ENCODE measurements at places on chromosomes 16 and 17. TPM values are rescaled to one million over a fixed set of nuclear protein-coding genes. Genes with fewer than 3 reads are reported as not detected.

- DNase-seq: no peak
These were observed 128.8 kb downstream of the CYB561 start for GRCh38 chr17:63317166-63317840.

DNA sequence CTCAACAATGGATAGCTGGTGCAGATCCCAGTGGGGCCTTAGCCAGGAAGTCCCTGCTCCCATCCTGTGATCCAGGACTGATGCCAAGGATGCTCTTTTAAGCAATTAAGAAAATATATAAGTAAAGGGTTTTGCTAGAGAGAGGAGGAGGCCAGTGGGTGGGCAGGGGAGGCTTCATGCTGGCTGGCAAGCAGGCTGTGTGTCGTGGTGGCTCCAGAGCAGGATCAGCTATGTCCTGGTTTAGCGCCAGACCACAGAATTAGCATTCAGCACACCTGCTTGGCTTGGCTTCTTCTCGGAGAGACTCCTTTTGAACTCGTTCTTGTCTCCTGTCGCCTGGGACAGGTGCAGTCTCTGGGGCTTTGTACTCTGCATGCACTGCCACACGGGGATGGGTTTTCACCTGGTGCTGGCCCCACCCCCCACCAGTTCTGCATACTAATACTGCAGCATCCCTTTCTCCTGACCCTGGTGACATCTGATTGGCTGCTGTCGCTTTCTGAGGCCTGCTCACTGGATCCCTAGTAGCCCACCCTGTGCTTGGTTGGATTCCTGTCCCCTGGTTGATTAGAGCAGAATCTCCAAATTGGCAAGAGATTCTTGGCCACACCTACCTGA, 66.1 kb downstream of the PLD6 start:
- DNase-seq: no peak

The NOG gene
- polyA plus RNA-seq: not detected

The ETV4 gene
- polyA plus RNA-seq: not detected

DNA sequence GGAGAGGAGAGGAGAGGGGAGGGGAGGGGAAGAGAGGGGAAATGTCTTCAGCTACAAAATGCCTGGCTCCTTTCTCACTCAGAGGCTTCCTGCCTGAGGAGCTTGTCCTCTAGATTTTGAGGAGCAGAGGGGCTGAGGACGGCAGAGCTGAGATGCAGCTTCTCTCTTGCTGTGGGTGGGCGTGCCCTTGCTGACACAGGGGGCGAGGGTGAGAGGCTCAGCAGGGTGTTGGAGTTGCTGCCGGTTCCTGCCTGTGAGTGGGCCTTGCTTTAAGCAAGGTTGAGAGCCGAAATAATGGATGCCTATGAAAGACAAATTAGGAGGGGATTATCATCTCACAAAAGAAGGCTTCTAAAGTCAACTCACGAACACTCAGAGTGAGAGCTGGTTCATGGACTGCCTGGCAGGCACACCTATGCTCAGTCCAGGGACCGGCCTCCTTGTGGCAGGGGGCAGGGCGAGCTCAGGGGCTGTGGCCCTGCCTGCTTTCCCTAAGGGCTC, 215.6 kb downstream of the MSI2 start:
- no peak for DNase-seq

DNA sequence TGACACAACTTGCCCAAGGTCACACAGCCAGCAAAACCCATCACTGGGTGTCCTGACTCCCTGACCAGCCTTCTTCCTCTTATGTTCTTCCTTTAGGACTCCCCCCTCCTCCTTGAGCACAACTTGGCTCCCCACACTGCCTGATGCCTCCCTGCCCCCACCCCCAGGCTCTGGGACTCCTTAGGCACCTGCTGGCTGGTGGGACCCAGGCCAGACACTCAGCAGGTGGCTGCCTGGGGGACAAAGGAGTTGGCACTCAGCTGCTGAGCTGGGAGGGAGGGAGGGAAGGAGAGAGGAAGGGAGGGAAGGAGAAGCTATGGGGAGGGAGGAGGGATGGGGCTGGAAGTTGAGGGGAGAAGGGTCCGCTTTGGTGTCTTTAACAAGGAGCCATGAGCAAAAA, 8.0 kb downstream of the SEZ6 start:
- no peak for DNase-seq

The ITPRIPL2 gene
- 7.9 TPM for polyA plus RNA-seq

The PPP1R27 gene
- 0.33 TPM for polyA plus RNA-seq

The GRB7 gene
- not detected for polyA plus RNA-seq

- DNase-seq: no peak
These were observed at the start of gene BEAN1 for GRCh38 chr16:66427036-66427860. Gene BEAN1 (plus strand): TSS chr16:66427295. CDS start chr16:66437677, 10,382 bp downstream.

The WNK4 gene
- polyA plus RNA-seq: not detected

- DNase-seq: no peak
These were observed 15.7 kb downstream of the MGAT5B start for GRCh38 chr17:76883744-76884525.

DNA sequence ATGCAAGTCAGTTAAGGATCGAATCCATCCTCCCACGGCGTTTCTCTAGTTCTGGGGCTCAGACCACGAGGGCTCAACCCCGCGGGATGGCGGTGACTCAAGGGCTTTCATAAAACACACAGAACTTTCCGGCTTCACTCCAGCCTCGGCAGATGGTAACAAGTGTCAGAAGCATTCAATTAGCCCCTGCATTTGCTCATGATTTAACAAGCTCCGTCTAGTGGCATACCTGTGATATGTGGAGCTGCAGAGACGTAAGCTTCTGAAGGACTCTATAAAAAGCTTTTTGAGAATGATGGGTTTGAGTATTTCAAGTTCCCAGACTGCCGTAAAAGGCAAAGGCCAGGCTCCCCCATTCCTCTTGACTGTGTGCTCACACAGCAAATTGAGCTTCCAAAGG, 91.3 kb upstream of the SEC14L1 start:
- no peak for DNase-seq

DNA sequence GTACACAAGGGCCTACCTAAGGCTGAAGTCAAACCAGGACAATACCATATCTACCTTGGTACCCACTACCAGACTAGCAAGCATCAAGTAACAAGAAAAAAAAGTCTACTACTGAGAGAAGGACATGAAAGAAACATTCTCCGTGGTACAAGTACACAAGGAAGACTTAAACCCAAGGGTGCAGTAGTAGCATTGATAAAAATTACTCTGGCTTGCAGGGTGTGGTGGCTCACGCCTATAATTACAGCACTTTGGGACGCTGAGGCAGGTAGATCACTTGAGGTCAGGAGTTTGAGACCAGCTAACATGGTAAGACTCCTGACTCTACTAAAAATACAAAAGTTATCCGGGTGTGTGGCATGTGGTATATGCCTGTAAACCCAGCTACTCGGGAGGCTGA, 386.5 kb upstream of the PMFBP1 start:
- no peak for DNase-seq

The USB1 gene
- 25.7 TPM for polyA plus RNA-seq

GRCh38 chr17:17624741-17625140, 33.2 kb upstream of the PEMT start:
- DNase-seq: no peak

The SERPINF2 gene
- polyA plus RNA-seq: 0.79 TPM

DNA sequence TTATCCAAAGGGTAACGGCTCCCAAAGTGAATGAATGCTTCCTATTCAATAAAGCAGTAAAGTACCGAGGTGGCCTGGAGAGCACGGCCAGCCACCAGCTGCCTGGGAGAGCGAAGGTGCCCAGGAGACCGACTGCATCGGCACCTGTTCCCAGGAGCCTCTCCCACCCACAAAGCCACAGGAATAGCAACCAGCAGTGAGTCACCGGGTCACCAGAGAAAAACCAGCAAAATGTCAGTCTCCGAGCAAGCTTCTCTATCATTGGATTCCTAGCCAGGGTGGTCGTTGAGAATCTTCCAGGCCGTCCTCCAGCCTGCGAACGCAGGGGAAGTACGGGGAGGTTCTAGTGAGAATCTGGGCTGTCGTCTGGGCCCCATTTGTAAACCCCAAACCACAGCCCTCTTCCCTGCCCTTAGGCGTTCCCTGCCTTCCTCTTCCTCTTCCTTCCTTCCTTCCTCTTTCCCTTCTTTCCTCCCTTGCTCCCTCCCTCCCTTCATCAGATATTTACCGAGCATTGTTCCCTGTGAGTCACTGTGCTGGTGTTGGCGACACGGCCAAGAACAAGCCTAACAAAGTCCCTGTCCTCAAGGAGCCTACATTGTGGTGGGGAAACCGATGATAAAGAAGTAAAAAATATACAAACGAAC, 114.6 kb downstream of the SLC39A11 start:
- peak; percentile 34 for DNase-seq

The STX1B gene
- not detected for polyA plus RNA-seq

DNA sequence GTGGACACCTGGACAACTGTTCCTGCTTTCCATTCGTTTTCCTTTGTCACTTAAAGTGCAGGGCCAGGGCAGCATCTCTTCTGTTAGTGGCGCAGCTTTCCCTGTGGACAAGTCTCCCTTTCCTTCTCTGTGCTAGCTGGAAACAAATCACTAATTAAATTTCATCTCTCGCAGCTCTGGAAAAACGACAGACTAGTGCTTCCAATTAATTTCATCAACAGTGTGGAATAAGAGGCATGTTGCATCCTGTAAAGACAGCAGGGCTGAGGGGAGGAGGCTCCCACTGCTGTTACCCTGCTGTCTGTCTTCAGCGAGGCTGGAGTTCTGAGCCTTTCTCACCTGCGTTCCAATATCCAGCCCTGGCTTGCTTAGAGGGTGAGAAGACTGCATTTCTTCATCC, 352.1 kb upstream of the HSBP1 start:
- no peak for DNase-seq

GRCh38 chr17:49738456-49739163, 25.3 kb downstream of the FAM117A start:
- no peak for DNase-seq

The CSH2 gene
- polyA plus RNA-seq: not detected

- DNase-seq: no peak
These were observed 144.0 kb upstream of the CIBAR2 start for GRCh38 chr16:85256190-85256739.

GRCh38 chr16:29986931-29987330, 8.5 kb downstream of the HIRIP3 start:
- no peak for DNase-seq

DNA sequence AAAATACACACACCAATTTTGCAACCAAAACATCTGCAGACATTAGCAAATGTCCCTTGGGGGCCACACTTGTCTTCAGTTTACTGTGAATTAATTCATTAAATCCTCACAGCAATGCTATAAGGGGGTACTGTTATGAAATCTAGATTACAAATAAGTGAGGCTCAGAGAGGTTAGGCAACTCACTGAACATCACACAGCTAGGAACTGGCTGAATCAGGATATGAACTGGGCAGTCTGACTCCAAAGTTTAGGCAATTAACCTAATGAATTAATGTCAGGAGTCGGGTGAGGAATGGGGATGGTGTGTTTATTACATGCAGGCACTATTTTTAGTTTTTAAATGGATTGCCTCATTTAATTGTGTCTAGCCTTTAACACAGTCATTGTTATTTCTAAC, 305.7 kb upstream of the XYLT1 start:
- no peak for DNase-seq

GRCh38 chr17:9294661-9295210, 273.4 kb downstream of the NTN1 start:
- peak; percentile 9 for DNase-seq

The POLR2A gene
- 12.1 TPM for polyA plus RNA-seq

DNA sequence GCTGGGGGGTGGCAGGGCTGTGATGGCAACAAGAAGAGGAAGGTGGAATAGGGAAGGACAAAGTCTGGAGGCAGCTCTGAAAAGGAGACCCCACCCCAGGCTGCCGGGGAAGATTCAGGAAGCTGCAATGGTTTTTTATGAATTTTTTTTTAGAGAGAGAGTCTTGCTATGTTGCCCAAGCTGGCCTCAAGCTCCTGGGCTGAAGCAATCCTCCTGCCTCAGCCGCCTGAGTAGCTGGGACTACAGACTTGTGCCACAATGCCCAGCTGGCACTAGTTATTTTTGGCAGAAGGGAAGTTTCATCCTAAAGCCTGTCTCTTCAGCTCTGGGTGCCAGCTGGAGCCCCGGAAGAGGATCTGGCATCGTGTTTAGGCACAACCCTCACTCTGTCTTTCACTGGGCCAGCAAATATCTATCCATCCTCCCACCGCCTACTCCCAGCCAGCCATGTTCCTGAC, 1.3 kb upstream of the CES3 start:
- peak; percentile 73 for DNase-seq

The EXOSC6 gene
- 1.7 TPM for polyA plus RNA-seq

The TPSB2 gene
- not detected for polyA plus RNA-seq

DNA sequence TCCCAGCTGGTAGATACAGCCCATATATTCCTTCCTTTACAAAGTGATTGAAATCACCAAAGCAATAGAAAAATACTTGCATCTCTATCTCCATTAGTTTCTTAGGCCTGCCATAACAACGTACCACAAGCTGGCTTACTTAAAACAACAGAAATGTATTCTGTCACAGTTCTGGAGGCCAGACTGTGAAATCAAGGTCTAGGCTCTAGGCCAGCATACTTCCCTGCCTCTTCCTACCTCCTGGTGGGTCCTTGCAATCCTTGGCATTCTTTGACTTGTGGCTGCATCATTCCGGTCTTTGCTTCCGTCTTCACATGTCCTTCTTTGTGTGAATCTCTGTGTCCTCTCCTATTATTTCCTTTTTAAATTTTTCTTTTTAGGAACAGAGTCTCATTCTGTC, 62.5 kb downstream of the ERCC4 start:
- no peak for DNase-seq

DNA sequence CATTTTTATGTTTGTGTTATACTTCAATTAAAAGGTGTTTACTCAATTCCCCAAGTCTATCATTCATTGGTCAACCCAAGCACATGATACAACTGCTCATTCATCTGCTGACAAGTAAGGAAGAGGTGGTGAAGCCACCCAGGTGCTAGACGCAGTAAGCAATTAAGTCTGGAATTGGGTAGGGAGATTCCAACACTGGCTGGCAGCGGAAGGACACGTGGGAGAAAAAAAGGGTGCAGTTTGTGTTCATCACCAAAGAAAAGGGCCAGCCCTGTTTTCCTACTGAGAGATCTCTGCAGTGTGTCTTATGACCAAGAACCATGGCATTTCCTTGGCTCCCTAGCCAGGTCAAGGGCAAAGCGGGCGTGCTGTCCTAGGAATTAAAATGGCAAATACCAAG, 11.8 kb upstream of the ZNF23 start:
- DNase-seq: no peak

The FAM83G gene
- 0.22 TPM for polyA plus RNA-seq

DNA sequence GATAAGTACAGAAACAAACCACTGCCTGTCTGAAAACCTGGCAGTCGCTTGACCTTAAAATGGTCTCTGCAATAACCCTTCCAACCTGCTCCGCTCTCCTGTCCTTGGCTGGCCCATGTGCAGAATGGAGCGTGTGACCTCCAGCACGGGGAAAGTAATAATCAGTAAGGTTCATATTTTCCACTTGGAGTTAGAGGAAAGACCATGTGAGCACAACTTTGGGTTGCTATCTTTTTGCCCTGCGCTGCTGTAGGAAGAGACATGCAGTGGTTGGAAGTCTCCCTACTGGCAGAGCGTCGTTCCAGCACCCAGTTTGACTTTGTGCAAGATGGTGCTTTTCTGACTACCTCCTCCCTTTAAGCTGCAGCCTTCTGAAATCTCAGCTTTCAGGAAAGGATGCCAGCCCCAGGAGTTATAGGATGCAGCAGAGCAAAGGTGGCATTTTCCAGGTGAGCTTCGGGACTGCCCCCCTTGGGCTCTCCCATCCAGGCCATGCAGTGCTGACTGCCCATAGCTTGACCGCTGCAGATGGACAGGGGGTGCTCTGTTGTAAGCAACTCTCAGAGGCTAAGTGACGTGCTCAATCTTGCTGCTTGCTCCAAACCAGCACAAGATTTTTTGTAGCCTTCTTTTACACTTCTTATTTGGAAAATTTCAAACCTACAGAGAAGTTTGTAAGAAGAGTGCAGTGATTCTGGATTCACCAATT, 110.7 kb upstream of the NOL11 start:
- no peak for DNase-seq

The PRSS8 gene
- polyA plus RNA-seq: not detected

Data from CD14-positive monocyte (primary cell).